Glomerular endothelial cell (primary cell): ENCODE measurements at places on chromosomes 1 and 21. TPM values are rescaled to one million over a fixed set of nuclear protein-coding genes. Genes with fewer than 3 reads are reported as not detected.

Gene FCGR3B
- total RNA-seq, result not detected in 2 replicates

DNA sequence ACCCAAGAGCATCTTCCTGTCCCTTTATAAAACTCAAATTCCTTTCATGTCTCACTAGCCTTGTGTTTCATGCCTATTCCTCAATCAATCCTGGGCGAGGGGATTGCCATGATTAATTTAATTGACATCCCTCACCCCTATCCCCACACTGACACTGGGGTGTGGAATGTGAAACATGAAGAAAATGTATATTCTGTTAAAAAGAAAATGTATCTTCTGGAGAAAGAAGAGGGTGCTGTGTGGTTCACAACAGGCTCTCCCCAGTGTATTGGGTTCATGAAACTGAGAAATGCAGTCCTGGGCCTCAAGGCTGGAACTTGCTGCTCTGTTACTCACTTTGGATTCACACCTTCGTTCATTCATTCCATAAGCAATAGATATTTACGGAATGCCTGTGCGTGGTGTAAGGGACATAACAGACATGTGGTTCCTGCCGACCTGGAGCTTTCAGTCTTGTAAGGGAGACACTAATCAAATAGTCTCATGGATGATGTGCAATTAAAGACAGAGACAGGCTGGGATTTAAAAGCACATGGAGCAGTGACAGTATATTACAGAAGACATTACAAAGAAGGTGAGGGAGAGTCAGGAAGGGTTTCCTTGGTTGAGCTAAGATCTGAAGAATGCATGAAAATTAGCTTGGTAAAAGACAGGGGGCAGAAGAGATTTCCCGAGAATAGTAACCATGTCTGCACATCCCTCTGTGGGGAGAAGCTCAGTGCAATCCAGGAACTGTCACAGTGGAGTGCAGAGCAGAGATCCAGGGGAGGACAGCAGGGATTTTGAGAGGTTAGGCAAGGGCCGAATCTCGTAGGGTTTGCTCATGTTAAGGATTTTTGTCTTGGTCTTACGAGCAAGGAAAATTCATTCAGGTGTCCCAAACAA is 32.1 kb downstream of the SERTAD4 start:
- no peak for DNase-seq

DNA sequence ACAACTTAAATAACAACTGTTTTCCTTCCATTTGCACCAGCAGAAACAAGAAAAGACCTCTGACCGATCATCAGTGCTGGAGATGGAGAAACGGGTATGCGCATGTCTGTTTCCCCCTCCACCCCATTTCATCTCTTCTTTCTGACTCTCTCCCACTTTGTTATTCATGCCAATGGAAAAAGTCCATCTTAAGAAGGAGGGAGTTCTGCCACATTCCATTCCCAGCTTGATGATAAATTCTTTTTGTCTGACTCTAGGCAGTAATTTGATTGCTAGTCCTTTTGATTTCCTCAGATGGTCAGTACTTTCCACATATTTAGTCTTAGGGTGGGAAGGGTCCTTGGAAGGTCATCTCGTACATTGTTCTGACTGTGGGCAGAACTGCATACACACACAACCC is 142.5 kb downstream of the SYT2 start:
- no peak for DNase-seq

DNA sequence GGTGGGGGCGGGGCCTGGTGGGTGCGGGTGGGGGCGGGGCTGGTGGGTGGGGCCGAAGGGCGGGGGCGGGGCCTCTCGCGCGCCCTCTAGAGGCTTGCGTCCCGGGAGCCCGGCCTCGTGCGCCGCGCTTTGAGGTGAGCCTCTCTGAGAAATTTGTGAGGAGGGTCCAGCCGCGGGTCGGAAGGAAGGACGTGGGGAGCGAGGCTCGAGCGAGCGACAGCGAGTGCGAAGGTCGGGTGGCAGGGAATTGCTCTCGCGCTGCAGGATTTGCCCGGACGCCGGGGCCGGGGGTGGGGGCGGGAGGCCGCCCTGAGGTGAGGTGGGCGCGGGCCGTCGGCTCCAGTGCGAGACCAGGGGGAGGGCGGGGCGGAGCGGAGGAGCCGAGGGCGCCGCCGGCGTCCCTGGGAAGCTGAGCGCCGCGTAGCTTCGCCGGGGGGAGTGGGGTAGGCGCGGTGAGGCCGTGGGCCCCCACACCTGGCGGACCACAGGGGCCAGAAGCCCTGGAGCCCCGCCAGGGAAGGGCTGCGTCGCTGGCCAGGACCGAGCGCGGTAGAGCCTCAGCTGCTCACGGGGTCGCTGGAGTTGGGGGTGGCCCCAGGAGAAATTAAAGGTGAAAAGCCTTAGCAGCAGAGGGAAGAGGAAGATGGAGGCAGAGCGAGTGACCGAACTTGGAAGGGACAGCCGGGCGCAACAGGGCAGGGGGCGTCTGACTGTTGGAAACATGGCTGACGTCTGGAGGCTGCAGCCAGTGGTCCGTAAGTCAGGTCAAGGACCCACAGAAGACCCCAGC is 754 bp upstream of the LSS start:
- DNase-seq, result no peak

DNA sequence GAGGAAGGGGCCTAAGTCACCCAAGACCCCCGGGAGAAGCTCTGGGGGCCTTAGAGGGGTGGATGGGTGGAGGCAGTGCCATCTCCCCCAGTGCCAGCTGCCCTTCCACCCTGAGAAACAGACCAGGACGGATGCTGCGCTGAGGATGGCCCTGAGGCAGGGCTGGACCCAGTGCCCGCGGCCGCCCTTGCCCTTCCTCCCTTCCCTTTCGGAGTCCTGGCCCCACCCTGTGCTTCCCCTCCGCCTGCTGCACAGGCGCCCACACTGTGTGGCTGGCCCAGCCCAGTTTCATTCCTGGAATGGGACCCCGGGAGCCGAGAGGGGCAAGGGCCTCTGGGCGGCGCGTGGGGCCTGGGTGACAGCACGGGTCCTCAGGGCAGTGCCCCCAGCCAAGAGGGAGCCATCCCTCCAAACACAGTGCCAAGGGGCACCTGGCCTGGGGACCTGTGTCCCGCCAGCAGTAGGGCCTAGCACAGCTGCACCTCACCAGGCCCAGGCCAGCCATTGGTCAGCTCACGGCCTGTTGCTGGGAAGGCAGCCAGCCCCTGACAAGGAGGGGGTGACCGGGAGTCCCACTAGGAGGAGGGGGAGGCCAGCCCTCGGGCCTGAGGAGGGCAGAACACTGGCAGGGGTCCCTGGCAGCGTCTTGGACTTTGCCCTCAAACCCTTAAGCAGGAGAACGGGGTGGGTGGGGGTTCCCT is 13.4 kb upstream of the SKI start:
- DNase-seq, result no peak

GRCh38 chr1:15246960-15247614 is at the start of gene FHAD1:
TSS of gene FHAD1 (plus strand) at chr1:15247223. CDS start at chr1:15251785, 4,562 bp downstream.
- DNase-seq, result no peak

Gene OR2M3
- total RNA-seq, result not detected in 2 replicates

GRCh38 chr1:237250055-237250454 is 208.1 kb downstream of the RYR2 start:
- DNase-seq, result no peak

DNA sequence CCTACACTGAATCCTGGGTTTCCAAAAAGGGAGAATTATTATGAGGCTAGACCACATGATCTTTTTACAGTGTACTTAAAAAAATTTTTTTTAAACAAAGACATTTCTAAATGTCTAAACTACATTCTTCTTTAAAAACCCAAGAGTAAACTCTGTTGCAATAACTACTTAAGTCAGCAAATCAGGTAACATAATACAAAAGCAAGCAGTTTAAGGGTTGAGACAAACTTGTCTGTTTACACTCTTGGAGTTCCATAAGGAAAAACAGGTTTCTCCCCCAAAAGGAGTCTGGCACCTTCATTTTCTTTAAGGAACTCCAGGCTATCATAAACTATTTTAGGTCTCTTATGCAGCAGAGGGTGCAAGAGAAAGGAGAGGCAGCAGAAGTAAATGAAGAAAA is 12.5 kb upstream of the ANKRD45 start:
- DNase-seq, result no peak

DNA sequence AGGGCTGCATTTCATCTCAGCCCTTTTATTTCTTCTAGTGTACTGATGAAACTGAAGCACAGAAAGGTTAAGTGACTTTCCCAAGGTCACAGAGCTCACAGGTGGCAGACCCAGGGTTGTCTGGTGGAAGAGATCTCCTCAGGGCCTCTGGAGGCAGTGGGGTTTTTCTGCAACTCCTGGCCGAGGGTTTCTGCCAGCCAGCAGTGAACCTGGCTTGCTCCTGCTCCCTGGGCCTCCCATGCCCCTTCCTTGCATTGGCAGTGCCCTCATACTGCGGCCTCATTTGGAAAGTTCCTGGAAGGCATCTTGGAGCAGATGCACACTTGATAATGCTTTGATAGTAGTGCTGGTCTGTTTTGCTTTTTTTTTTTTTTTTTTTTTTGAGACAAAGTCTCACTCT is 7.7 kb downstream of the GALNT2 start:
- DNase-seq, result no peak

Gene ITGB2
- total RNA-seq, result 0.93 TPM in 1 of 2 replicates, not detected in the other

- peak; percentile 22 for DNase-seq
These were observed 20.6 kb upstream of the TBX15 start for GRCh38 chr1:119008483-119009311.

DNA sequence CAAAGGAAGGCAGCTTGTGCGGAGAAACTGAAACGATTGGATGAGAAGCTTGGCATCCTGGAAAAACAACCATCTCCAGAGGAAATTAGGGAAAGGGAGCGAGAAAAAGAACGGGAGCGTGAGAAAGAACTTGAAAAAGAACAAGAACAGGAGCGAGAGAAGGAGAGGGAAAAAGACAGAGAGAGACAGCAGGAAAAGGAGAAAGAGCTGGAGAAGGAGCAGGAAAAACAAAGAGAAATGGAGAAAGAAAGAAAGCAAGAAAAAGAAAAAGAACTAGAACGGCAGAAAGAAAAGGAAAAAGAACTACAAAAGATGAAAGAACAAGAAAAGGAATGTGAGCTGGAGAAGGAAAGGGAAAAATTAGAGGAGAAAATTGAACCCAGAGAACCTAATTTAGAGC is 47.2 kb downstream of the PRRC2C start:
- DNase-seq, result no peak

GRCh38 chr1:188669728-188670382 is 1807.8 kb downstream of the BRINP3 start:
- DNase-seq, result no peak

GRCh38 chr1:236904892-236905741 is 99.1 kb downstream of the MT1HL1 start:
- DNase-seq, result no peak

DNA sequence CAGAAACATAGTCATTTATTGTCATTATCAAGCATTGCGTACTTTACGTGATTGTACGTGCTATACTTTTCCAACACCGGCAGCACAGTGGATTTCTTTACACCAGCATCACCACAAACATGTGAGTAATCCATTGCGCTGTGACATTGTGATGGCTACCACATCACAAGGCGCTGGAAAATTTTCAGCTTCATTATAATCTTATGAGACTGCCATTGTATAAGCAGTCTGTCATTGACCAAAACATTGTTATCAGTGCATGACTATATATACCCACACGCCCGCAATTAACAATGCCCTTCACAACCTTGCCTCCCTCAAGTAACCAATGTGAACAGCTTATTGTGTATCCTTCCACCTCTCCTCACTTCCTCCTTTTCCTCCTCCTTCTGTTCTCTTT is 137.6 kb downstream of the ZZZ3 start:
- no peak for DNase-seq

GRCh38 chr21:34073032-34073748 is at the start of the genes MRPS6 and SLC5A3:
TSS of gene MRPS6 (plus strand) at chr21:34073578. CDS start at chr21:34073701, 123 bp downstream.
TSS of gene SLC5A3 (plus strand) at chr21:34073578. CDS start at chr21:34095199, 21,621 bp downstream.
- DNase-seq, result no peak

- DNase-seq, result no peak
These were observed 1.6 kb downstream of the COL6A2 start for GRCh38 chr21:46099476-46099875.

Gene NR1I3
- total RNA-seq, result not detected in 2 replicates

Gene TNNI3K
- total RNA-seq, result not detected in 2 replicates

DNA sequence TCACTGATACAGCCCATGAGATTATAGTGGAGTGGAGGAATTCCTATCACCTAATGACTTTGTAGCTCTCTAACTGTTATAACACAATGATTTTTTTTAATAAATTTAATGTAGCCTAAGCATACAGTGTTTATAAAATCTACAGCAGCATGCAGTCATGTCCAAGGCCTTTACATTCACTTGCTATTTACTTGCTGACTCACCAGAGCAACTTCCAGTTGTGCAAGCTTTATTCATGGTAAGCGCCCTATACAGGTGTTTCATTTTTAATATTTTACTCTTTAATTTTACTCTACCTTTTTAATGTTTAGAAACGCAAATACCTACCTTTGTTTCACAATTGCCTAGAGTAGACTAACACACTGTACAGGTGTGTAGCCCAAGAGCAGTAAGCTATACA is 1652.2 kb downstream of the BRINP3 start:
- no peak for DNase-seq

Gene DHX9
- total RNA-seq, result 83.4 and 107 TPM in 2 replicates

DNA sequence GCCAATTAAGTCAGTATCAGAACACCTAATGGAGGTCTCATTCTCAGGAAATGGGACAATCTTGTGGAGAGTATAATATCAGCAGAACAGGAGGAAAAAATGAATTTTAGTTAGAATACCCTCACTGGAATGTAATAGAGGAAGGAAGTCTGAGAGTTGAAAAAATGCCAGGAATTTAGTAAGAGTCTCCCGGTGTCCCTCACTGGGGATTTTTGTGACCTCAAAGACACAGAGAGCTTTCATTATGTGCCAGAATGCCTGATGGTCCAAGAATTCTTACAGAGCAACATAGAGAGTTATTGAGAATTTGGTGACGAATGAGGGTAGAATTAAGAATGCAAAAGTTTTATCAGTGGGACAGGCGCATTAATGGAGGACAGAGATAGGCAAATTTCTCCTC is 443.5 kb upstream of the B3GALT2 start:
- DNase-seq, result peak; percentile 58

GRCh38 chr1:190679044-190679443 is 201.4 kb upstream of the BRINP3 start:
- DNase-seq, result no peak

Gene SELP
- total RNA-seq, result 15.4 and 27.7 TPM in 2 replicates

Gene ARHGAP29
- 208 and 221 TPM in 2 replicates for total RNA-seq

DNA sequence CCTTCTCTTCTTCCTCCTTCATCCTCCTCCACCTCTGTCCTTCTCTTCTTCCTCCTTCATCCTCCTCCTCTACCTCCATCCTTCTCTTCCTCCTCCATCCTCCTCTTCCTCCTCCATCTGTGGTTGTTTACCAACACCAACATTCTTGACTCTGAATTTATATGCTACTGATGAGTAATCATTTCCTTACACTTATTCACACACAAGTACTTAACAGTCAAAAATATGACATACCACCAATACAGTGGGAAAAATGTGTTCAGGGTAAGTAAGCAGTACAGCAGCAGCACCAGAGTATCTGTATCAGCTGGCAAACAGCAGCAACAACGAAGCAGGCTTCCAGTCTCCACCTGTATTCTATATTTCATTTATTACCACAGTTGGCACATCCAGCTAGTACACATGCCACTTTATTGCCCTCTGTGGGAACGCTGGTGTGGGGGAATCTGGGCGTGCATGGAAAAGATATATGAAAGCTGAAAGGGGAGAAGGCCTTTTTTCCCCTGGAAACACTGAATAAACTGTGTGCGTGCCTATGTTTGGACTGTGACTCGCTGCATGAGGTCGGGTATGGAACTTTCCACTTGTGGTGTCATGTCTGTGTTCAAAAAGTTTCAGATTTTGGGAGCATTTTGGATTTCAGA is 16.0 kb downstream of the ADSS2 start:
- no peak for DNase-seq

- no peak for DNase-seq
These were observed 291.8 kb downstream of the HHIPL2 start for GRCh38 chr1:222256058-222256457.

Gene PANK4
- 19.0 and 45.3 TPM in 2 replicates for total RNA-seq
